ENCODE measurements at places on chromosomes 12 and 14. TPM values are rescaled to one million over a fixed set of nuclear protein-coding genes. Genes with fewer than 3 reads are reported as not detected.

The SERPINA4 gene
- polyA plus RNA-seq, result not detected

The ACVRL1 gene
- 403 TPM for polyA plus RNA-seq

DNA sequence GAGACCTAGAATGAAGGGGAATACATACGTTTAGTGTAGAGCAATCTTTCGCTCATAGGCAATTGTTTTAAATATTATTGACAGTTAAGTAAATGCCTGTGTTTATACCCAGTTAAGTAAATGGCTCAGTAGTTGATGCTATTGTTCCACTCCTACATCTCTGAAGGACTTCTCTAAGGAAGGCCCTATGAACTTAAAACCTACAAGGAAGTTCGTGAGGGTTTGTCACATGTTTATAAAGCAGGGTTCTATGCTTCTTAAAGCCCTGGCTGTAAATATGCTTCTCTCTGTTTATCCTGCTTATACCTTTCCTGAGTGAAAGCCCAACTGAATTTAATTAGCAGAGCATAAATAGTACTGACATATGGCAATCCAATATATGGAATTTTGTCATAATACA, 282.1 kb upstream of the NPAS3 start:
- DNase-seq, result no peak

GRCh38 chr12:106541201-106541600, 41.6 kb upstream of the RFX4 start:
- no peak for DNase-seq

- DNase-seq, result no peak
Measured at GRCh38 chr14:88882236-88882635, 57.8 kb downstream of the TTC8 start.

DNA sequence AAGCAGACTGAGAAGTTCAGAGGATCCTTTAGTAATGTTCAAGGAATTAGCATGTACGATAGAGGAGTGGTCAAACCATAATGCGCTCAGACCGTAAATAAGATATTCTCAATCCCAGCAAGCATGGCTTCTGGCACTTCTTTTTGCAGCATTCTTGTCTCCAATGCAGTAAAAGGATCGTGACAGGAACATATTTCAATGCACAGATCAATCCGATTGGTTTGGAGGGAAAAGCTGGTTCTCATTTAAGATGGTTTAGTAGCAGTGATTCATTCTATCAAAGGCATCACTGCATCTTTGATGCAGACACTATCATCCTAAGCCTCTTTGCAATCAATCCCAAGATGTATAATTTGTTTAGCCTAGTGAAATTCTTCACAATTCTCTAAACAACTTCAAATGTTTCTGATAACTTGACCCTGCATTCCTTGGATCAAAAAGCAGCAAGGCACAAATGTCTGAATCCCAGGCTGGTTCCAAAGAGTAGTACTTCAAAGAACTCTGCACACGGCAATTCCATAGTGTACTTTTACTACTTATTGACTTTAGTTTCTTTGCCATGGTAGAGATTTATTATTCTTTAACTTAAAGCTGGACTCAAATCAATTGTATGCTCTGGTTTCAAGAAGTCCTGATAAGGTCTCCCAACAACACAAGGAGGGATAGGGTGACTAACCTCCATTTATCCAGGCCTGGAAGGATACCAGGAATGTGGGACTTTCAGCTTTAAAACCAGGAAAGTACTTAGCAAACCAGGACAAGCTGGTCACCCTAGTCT, 96.8 kb upstream of the MDM1 start:
- no peak for DNase-seq

GRCh38 chr14:85519661-85520305, 10.2 kb upstream of the FLRT2 start:
- DNase-seq, result no peak

All from endothelial cell of umbilical vein (primary cell).